ENCODE measurements at places on chromosomes 6 and 20. TPM values are rescaled to one million over a fixed set of nuclear protein-coding genes. Genes with fewer than 3 reads are reported as not detected.

The WFDC2 gene
- total RNA-seq, result 53.3 TPM

The ZC3H12D gene
- total RNA-seq, result 0.07 TPM

The AKIRIN2 gene
- 25.0 TPM for total RNA-seq

The RBCK1 gene
- 106 TPM for total RNA-seq

The GSTA3 gene
- total RNA-seq, result not detected

The DLK2 gene
- 0.12 TPM for total RNA-seq

The SLC17A3 gene
- not detected for total RNA-seq

The COL9A1 gene
- total RNA-seq, result not detected

The CCN6 gene
- 1.4 TPM for total RNA-seq

The KCNQ2 gene
- total RNA-seq, result 0.14 TPM

DNA sequence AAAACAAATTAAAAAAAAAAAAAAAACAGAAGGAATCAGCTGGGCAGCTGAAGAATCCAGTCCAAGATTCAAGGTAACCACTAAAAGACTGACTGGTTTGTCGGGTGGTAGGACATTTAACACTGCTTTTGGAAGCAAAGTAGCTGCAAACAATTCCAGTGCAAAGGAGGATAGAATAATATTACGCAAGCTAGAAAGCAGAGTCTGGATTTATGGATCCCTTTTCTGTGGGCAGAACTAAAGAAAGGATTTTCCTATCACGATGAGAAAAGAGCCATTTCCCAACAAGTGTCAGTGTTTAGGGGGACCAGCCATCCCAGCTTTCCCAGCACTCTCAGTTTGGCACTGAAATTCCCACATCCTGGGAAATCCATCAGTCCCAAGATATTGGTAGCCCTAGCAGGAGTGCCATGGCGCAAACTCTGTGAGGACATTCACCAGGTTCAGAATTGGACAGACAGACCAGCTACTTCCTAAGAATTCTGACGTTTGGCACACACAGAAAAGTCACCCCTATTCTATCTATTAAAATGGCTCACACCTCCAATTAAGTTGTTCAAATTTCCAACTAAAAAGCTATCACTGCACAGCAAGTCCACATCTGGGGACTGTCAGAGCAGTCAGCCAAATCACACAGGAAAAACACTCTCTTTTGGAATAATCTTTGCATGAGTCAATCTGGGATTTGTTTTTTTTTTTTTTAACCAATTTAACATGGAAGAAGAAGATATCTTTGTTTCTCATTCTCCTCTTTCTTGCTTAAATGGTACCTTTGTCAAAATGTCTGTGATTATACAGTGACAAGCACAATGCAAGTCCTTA, 356.8 kb upstream of the ARID1B start:
- DNase-seq, result no peak

DNA sequence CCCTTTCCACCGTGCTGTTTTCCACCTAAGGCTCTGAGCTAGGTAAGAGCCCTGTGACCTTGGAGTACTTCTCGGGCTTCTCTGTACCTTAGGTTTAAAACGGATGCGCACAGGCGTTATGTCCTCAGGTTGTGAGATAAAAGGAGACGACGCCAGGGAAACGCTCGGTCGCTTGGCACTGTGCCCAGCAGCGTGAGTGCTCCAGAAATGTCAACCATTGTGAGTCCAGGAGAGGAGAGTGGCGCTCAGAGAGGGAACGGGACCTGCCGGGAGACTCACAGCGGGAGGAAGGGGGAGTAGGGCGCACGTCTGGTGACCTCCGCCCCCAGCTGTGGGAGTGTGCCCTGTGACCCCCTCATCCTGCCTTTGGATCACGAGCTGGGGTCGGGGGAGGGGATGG, 33.8 kb upstream of the SCRT2 start:
- DNase-seq, result no peak

DNA sequence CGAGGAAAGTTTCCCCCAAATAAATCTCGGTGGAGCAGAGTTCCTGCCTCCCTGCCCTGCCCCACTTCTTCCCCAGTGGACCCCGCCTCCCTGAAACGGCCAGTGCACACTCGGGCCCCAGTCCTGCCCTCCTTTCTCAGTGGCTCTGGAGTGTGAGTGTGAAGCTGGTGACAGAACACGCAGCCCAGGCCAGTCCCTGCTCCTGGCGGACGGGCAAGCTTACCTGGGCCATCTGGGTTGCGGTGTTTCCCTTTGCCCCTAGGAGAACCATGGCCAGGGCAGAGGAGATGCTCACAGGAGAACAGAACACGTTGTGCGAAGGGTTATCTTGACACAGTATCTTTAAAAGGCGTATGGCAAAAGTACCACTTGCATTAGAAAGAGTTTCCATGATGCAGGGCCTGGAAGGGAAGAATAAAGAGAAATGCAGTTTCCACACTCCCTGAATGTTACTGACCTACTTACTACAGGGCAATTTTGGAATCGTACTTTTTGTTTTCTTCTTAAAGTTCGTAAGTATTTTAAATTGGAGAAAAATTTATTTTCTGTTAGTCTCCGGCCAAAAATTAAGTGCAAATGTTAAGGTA, 2.8 kb downstream of the SERPINB9 start:
- DNase-seq, result no peak

- DNase-seq, result no peak
Measured at GRCh38 chr20:53038299-53038698, 66.1 kb downstream of the TSHZ2 start.

DNA sequence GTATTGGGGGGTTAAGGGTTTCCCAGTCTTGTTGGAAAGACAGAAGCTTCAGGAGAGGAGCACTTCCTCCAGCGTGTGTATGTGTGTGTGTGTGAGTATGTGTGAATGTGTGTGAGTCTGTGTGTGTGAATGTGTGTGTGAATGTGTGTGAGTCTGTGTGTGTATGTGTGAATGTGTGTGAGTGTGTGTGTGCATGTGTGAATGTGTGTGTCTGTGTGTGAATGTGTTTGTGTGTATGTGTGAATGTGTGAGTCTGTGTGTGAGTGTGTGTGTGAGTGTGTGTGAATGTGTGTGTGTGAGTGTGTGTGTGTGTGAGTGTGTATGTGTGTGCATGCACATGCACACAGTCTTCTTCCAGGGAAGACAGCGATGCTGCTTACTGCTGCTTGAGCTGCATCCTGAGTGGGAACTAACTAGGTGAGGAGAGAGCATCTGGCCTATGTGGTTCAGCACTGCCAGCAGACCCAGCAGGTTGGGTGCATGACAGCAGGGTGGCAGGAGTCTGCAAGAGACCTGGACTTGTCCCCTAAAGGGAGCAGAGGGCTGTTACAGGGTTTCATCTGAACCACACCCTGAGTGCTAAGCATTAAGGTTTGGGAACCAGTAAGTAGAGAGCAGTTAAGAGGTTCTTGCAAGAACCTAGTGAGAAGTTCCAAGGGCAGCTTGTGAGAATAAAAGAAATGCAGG, 22.7 kb upstream of the CCND3 start:
- DNase-seq, result no peak

DNA sequence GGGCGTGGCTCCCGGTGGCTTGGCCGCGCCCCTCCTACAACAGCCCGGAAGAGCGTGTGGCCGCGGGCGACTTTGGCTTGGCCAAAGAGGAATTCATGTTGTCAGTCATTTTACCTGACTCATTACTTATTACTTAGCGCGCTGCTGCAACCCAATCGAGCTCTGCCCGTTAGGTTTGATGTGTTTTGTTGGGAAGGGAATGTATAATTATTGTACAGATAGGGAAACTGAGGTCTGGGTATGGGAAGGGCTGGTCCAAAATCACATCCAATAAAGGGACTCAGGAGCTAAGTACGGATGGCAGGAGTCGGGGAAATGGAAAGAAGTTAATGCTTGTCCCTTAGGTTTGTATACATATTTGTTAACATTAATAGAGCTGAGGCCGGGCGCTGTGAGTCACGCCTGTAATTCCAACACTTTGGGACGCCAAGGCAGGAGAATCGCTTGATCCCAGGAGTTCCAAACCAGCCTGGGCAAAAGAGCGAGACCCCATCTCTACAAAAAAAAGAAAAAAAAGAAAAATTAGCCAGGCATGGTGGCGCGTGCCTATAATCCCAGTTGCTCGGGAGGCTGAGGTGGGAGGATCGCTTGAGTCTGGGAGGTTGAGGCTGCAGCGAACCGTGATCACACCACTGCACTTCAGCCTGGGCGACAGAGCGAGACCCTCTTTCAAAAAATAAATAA, 639 bp upstream of the ZNF335 start:
- no peak for DNase-seq

DNA sequence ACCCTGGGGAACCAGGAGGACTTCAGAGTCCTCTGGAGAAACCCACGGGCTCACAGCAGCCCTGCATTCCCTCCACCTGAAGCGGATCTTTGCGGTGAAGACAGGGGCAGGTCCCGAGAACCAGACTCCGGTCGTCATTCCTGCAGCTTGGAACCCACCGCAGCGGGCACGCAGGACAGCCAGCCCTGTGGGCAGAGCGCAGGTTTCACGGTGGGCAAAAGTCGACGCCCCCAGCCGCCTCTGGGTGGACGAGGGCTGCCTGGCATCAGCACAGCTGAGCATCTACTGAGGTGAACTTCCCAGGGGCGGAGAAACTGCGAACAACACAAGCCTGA, 118.3 kb downstream of the PSMB1 start:
- DNase-seq, result no peak

GRCh38 chr20:1196634-1197033, 6.6 kb upstream of the C20orf202 start:
- no peak for DNase-seq

DNA sequence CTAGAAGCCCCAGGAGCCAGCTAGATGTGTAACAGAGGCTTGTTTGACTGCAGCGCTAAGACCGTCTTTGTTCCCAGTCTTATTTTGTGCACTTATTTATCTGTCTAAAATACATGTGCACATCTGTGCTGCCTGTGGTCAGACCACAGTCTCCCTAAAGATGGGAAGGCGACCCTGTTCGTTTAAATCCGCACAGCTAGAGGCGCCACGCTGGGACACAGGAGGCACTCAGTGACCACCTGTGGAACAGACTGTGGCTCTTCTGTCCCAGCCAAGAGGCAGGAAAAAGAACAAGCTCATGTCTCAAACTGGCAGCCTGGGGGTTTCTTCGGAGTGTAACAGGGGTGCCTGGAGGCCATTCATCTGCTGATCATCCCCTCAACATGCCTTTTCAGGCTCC, 66.8 kb downstream of the CPNE5 start:
- DNase-seq, result no peak
